ENCODE measurements at places on chromosomes 12 and 14.

DNA sequence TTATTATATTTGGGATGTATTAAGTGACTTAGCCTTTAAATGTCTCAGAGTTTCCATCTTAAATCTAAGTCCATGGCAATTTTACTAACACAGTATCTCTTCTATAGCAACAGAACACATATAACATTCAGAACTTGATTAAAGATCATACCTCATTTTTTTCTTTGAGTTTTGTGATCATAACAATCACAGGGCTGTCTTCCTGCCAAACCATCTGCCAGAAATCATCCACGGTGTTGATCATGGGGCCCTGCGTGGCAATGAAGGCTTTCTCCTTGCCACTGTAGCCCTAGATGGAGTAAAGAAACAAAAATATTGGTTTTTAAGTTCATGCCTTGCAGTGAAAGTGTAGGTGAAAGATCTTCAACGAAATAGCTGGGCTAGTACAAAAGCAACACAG, 46.7 kb upstream of the PTPRB start:
- no peak for DNase-seq

GRCh38 chr12:27624586-27624985, 71.7 kb upstream of the REP15 start:
- no peak for DNase-seq

DNA sequence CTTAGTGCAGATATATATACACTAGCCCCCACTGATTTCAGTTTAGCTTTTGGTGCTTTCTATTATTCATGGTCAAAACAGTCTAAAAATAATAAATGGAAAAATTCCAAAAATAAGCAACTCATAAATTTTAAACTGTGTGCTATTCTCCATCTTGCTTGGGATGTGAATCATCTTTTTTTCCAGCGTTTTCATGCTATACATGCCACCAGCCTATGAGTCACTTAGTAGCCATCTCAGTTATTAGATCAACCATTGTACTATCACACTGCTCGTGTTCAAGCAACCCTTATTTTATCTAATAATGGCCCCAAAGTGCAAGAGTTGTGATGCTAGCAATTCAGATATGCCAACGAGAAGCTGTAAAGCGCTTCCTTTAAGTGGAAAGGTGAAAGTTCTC, 73.9 kb upstream of the KRR1 start:
- DNase-seq, result no peak

DNA sequence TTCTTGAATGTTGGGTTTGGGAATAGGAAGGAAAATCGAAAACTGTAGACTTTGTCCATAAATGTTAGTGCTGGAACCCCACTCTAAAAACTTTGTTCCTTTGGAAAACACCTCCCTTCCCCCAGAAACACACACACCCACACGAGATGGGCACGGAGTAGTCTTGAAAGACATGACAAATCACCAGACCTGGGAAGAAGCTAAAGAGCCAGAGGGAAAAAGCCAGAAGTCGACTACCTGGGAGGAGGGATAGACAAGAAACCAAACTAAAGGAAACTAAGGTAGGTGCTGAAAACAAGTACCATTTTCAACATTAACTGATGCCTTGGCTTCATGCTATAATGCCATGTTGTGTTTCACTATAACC, 925 bp upstream of the NANOG start:
- DNase-seq, result no peak

DNA sequence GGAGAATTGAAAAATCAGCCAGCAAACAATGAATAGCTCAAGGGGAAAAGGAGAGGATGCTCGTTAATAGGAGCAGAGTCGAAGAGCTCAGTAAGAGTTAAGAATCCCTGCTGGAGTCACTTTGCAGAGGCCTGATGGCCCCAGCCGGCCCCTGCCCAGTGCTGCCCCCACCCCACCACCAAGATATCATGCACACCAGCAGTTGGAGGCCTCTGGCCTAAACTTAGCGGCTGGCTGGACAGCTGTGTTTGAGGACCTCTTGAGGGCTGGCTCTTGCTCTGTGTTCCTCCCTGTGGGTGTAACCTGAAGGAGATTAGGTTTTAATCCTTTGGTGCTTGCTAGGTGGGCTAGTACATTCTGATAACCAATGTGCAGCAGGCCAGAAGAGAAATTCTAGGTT, 142.0 kb downstream of the PLXNC1 start:
- DNase-seq, result no peak

DNA sequence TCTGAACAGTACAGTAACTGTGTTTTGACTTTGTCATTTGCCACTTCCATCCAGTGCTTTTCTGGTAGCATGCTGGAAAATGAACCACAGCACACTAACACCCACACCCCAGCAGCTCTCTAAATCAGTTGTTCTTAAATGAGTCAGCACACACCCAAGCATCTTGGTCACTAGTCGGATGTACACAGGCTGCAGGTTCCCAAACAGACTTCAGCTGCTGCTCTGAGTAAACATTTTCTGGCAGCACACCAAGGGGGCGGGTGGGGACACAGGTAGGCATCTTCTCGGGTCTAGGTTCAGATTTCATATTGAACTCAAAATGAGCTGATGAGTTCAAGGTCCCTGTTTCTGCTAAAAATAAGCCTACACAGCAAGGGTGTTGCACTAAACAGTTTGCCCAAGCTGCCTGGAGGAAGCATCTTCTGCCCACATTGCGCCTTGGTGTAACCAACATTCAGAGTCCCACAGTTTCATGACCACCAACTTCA, 39.8 kb downstream of the IFNG start:
- DNase-seq, result no peak

- DNase-seq, result no peak
Measured at GRCh38 chr14:99271221-99271941, 616 bp downstream of the BCL11B start.

DNA sequence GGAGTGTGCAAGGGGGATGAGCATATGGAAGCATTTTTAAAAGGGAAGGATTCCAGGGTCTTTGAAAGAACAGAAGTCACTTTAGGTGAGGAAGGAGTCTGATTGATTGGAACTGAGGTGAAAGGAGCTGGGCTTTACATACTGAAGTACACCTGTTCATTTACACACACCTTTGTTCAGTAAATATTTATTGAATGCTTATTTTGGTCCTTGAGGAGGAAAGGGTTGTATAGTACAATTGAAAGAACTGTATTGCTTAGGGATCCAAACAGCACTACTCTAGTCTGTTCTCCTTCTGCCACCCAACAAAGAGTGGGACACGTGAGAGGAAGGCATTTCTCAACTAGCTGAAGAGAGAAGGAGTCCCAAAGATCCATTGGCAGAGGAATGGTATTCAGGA, 63.9 kb downstream of the APAF1 start:
- DNase-seq, result no peak

GRCh38 chr14:55702511-55702910, 122.5 kb downstream of the KTN1 start:
- no peak for DNase-seq

- DNase-seq, result peak; percentile 53
Measured at GRCh38 chr14:105498430-105499255, 7.6 kb downstream of the TEDC1 start.

GRCh38 chr12:247271-247670, 15.4 kb downstream of the SLC6A13 start:
- no peak for DNase-seq

DNA sequence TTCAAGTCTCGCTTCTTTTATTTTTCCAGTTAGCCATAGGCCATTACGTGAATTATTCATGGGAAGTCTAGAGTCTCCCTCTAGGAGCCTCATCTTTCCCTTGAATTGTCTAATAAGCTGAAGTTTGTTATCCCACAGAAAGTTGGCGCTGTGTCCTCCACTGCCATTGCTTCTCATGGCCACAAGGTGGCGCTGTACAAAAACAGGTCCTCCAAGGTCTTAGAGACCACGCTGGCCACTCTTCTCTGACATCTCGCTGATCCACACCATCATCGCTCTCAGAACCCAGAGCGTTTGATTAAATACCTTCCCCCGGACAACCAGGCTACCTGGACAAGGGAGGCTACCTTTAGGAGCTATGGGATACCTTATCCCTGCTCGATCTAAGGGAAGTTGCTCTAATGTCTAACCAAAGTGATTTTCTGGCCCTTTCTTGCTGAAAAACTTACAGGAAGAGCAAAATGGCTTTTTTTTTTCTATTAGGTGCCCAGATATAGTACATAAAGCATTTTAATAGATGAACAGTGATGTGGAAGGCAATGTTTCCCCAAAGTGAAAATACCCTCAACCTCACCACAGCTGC, 110.0 kb downstream of the CCDC60 start:
- DNase-seq, result no peak

- DNase-seq, result no peak
Measured at GRCh38 chr12:15540469-15540872, 218.2 kb downstream of the PTPRO start.

GRCh38 chr12:51187370-51187987, 14.5 kb upstream of the TFCP2 start:
- no peak for DNase-seq

- DNase-seq, result no peak
Measured at GRCh38 chr12:82942991-82943401, 256.3 kb downstream of the TMTC2 start.

DNA sequence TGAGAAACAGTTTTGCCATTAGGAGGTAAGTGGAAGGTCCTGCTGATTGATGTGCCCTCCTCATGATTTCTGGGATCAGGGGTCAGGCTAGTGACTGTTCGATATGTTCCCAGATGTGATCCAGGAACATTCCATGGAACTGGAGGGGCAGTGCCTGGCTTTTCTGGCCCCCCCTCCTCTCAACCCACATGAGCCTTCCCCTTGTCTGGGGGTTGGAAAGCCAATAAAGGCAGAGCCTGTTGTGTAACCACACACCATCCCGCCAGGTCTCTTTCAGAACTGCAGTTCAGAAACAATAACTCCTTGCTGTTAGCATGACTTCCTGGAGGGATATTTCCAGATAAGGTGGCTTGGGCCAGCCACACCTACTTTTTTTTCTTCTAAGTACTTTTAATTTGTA, 17.8 kb downstream of the SMOC1 start:
- no peak for DNase-seq

DNA sequence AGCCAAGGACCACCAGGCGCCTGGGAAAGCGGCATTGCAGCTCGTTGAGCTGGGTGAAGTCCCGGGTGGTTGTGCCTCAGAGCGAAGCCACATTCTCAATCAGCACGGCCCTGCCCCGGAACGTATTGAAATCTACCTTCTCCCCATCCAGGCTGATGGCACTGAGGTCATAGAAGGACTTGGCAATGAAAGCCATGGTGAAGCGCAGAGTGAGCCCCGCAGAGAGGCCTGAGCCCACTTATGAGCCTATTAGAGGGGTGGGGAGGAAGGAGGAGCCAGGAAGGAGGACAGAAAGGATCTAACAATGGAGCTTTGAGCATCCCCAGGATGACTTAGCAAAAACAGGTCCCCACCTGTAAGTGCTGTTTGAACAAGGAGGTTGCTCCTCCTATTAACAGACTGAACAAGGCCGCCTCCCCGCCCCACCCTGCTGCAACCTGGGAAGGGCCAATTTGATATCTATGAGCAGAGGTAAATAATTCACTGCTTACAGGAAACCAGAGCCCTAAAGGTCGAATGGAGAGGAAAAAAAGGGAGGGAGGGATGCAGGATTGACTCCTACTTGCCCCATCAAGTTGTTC, at the start of gene GPX2:
Gene GPX2 (minus strand): TSS at position 215 of the 581 bp plus-strand sequence. CDS start 19 bp downstream, at position 196.
- DNase-seq, result no peak

- no peak for DNase-seq
Measured at GRCh38 chr14:101731187-101732080, 30.1 kb upstream of the PPP2R5C start.

DNA sequence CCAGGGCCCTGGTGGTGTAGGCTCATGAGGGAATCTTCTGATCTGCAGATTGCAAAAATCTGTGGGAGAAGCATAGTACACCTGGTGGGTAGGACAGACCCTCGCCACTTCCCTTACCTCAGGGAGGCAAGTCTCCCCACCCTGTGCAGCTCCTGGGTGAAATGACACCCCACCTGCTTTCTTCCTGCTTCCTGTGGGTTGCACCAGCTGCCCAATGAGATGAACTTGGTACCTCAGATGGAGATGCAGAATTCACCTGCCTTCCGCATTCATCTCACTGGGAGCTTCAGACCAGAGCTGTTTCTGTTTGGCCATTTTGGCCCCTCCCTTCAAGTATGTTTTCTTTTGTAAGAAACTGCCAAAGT, 4.7 kb downstream of the CLEC2D start:
- DNase-seq, result no peak

- no peak for DNase-seq
Measured at GRCh38 chr12:64568298-64568697, 42.0 kb upstream of the RASSF3 start.

GRCh38 chr14:102785595-102785963, 8.3 kb downstream of the TRAF3 start:
- no peak for DNase-seq

GRCh38 chr12:122499991-122500684, 594 bp downstream of the ZCCHC8 start:
- no peak for DNase-seq

DNA sequence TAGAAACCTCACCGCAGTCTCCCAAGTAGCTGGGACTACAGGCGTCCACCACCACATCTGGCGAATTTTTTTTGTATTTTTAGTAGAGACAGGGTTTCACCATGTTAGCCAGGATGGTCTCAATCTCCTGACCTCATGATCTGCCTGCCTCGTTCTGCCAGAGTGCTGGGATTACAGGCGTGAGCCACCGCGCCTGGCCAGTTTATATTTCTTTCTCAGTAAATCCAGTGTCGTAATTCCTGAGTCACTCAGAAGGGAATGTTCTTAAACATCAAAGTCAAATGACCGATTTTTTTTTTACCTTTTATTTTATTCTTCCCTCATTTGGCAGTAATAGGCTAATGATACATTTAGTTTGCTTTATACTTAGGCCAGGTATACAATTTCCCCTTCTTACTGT, 80.5 kb downstream of the FBXO33 start:
- no peak for DNase-seq

GRCh38 chr14:51310505-51310944, 70.5 kb downstream of the TMX1 start:
- no peak for DNase-seq

DNA sequence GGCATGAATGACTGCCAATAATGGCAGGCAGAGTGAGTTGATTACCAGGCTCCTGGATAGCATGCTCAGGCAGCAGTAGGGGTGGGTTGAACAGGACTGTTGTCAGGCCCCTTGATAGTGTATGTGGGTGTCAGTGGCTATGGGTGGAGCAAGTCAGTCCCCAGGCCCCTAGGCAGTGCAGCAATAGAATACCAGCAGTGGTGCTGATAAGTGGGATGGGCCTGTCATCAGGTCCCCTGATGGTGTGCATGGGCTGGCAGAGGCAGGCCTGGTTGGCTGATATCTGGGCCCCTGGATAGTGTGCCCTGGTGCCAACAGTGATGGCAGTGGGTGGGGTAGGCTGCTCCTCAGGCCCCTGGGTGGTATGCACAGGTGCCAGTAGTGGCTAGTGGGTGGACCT, 32.4 kb downstream of the SMCO2 start:
- no peak for DNase-seq

DNA sequence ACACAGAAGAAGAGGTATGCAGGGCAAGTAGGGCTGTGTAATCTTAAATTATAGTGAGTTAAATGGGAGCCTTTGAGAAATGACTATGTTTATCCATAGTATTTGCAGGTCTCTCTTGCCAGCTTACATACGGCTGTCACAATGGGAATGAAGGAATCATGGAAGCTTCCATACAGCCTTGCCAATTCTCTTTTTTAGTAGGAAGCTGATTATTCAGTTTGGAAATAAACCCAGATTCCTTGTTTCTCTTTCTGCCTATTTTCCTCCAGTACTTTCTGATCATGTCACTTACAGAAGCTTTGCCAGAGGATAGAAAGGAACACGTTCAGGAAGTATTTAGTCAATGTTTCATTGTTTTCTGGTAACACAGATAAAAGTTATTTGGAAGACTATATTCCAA, 217.4 kb upstream of the DIO2 start:
- DNase-seq, result no peak

- no peak for DNase-seq
Measured at GRCh38 chr12:119659289-119659897, 8.5 kb upstream of the PRKAB1 start.
